Upper lobe of left lung (tissue), 6 donors: ENCODE measurements at places on chromosomes 1 and 21.

DNA sequence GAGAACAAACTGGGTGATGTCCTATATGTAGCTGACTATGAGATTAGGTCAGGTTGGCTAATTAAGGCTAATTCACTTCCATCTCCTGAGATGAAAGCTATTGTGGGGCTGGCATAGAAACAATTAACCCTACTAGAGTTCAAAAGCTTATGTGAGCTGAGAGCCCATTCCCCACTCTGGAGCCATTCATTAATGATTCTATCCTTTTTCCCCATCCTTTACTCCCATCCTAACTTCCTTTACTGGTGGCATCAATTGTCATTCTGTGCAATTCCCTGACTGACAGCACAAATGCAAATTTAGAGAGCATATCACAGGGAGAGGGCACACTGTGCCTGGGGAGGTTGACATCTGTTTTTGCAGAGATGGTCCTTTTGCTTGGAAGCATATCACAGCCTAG is 103.9 kb downstream of the URB2 start:
- no peak for DNase-seq
- no peak overlapping the region for H3K27ac ChIP-seq
- H3K4me3 ChIP-seq: no peak overlapping the region
- no peaks in the 10 kb centered on the region for H3K36me3 ChIP-seq

GRCh38 chr1:223482766-223483165 is 89.6 kb downstream of the CCDC185 start:
- H3K4me3 ChIP-seq: no peak overlapping the region
- DNase-seq: no peak
- H3K27me3 ChIP-seq: no peaks in the 10 kb centered on the region
- no peak overlapping the region for H3K27ac ChIP-seq
- H3K4me1 ChIP-seq: peaks cover 18% of the 10 kb centered on the region

DNA sequence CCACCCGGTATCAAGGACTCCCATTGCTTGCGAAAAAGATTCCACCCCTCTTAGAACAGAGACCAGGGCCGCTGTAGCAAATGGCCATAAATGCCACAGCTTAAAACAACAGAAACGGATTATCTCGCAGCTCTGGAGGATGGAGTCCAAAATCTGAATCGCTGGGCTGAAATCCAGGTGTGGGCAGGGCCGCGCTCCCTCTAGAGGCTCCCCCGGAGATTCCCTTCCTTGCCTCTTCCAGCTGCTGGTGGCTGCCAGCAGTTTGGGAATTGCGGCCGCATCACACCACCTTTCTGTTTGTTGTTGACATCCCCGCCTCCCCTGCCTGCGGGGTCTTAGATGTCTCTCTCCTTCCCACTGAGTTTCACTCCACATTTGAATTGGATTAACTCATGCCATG is 15.6 kb downstream of the PDE9A start:
- H3K36me3 ChIP-seq: no peaks in the 10 kb centered on the region
- no peak overlapping the region for H3K27ac ChIP-seq
- no peak for DNase-seq
- no peaks in the 10 kb centered on the region for H3K27me3 ChIP-seq

DNA sequence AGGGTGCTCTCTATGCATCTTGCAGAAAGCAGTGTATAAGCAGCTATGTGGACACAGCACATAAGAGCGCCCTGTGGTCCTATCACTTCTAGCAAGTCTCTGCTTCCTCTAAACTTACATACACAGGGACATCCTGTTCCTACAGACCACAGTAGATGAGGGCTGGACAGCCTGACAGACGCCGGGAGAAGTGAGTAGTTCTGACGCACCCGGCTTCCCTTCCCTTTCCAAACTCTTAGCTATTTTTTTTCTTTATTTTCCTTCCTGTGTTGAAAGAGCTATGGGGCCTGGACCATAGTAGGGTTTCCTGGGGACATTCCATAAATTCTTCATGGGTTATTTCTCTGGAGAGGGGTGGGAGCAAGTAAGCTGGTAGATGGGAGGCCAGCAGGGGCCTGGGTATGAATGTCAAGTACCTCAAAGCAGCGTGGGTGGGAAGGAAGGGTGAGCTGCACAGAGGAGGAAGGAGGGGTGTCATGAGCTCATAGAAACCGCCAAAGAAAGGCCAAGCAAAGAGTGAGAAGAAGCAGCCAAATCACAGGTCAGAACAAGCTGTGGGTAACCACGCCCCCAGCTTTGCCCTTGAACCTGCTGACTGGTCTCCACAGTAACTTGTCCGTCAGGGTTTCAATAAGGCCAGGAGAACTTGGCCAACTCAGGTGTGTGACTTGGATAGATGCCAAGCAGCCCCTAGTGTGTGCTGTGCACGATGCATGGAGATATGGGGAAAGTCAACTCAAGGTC is 36.6 kb downstream of the PLXNA2 start:
- DNase-seq: no peak
- H3K36me3 ChIP-seq: no peaks in the 10 kb centered on the region
- H3K4me3 ChIP-seq: no peak overlapping the region
- peak overlapping the region; percentile 81 for H3K27ac ChIP-seq
- peaks cover 78% of the 10 kb centered on the region for H3K4me1 ChIP-seq

DNA sequence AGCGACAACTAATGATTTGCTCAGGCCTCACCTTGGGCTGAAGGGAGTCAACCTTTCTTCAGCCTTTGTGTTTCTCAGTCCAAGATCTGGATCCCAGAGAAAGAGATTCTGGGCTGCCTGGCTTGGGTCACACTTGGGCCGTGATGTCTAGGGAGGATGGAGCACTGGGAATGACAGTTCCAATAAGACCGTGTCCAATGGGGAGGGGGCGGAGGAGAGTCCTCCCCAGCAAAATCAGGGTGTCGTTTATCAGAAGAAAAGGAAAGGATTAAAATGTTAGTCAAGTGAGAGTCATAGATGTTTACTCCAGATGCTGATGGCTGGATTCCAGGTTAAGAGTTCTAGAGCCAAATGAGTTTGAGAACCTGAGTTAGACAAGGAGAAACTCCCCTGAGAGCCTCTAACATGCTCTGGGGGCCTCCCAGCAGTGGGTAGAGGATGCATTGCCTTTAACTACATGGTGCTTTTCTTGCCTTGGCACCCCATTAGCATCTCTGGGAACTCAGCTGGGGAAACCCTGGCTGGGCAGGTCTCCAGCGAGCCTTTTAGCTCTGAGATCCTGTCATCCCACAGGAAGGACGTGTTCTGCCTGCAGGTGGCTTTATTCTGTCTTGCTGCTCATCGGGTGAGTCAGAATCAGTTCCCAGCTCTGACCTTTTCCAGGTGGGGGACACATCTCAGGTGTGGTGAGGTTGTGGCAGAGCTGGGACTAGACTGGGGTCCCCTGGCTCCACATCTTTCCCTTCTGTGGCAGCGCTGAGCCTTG is 22.2 kb downstream of the NIPAL3 start:
- no peaks in the 10 kb centered on the region for H3K27me3 ChIP-seq
- H3K4me3 ChIP-seq: no peak overlapping the region
- H3K36me3 ChIP-seq: peaks cover 20% of the 10 kb centered on the region
- no peak overlapping the region for H3K27ac ChIP-seq
- DNase-seq: no peak

GRCh38 chr1:106876384-106876783 is 180.1 kb upstream of the PRMT6 start:
- H3K36me3 ChIP-seq: no peaks in the 10 kb centered on the region
- H3K27me3 ChIP-seq: no peaks in the 10 kb centered on the region
- no peak for DNase-seq
- H3K4me3 ChIP-seq: no peak overlapping the region

DNA sequence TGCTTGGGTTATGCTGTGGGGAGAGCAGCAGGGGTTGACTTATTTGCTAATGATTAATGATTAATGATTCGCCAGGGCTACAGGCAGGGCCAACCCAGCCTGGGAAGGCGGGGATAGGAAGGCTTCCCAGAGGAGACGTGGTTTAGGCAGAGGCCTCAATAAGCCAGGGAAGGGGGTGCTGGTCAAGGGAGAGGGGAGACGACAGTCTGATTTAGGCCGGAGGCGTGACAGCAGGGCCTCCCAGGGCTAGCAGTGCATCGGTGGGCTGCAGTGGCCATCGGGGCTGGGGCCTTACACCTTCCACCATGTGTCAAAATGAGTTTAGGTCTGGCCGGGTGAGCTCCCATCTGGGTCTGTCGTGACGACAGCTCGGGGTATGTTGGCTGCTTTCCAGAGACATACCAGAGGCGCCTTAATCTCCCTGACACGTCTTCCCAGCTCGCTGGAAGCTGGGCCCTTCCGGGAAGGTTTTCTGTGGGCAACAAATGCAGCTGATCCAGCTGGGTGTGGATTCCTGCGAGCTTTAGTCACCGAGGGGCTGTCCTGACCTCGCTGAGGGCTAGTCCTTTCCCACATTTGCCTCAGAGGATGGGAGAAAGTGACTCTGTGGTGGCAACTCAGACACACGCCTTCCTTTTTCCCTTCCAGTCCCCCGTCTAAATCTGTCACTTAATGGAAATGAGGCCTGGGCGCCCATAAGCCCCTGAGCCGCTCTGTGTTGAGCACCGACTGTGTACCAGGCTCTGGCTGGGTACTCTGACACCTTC is 3.7 kb upstream of the SLC1A7 start:
- no peaks in the 10 kb centered on the region for H3K27me3 ChIP-seq
- peaks cover 11% of the 10 kb centered on the region for H3K4me1 ChIP-seq
- no peaks in the 10 kb centered on the region for H3K36me3 ChIP-seq
- no peak overlapping the region for H3K4me3 ChIP-seq

DNA sequence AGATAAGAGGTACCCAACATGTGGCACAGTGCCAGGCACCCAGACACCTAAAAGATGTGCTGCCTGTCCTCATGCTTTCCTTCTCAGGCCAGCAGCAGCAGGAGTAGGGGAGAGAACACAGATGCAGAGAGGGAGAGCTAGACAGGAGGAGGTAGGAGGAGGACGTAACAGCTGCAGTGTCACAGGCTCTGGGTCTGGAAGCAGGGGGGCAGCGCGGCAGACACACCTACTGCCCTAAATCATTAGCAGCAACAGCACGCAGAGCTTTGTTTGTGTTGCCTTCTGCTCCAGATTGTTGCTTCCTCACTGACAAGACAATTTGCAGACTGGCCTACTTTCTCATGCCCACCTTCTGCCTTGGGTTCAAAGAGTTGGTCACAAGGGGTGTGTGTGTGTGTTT is 196.7 kb upstream of the DAB1 start:
- DNase-seq: no peak
- H3K27me3 ChIP-seq: no peaks in the 10 kb centered on the region
- H3K4me1 ChIP-seq: no peaks in the 10 kb centered on the region
- H3K36me3 ChIP-seq: no peaks in the 10 kb centered on the region
- H3K27ac ChIP-seq: no peak overlapping the region

DNA sequence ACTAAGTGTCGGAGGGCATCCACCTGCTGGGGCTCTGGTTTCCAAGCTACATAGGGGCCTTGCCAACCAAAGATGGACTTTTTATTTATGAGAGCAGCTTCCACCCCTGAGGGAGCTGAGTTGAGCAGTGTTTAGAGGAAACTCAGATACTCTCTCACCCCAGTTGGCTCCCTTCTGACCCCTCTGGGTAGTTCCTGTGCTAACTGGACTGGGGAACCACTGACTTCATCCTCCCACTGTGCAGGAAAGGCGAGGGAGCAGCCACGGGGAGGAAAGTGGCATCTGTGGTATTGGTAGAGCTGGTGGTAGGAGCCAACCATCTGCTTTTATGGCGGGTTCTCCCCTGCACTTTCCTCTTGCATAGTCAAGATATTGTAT is 70.4 kb downstream of the MPZL1 start:
- H3K36me3 ChIP-seq: peaks cover 26% of the 10 kb centered on the region
- H3K4me1 ChIP-seq: peaks cover 18% of the 10 kb centered on the region
- no peak overlapping the region for H3K27ac ChIP-seq
- H3K27me3 ChIP-seq: no peaks in the 10 kb centered on the region

DNA sequence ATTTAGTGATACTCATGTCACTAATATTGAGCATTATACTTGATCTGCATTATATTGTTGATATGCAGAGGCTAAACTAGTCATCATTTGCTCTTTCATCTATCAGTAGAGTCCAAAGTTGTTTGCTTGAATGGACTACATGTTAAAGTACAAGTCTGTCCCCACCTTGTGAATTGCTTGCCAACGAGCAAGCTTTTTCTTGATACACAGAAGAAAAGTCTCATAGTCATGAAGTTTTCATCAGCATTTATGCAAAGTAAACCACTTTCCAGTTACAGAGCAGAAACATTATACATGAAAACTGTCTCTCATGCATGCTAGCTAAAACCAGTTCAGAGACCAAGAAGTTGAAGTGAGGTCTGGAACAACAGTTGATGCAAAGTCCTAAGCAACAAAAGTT is 13.0 kb downstream of the SFPQ start:
- peaks cover 37% of the 10 kb centered on the region for H3K4me1 ChIP-seq
- peaks cover 44% of the 10 kb centered on the region for H3K36me3 ChIP-seq
- DNase-seq: no peak
- no peak overlapping the region for H3K4me3 ChIP-seq

- DNase-seq: peak; percentile 89
- no peaks in the 10 kb centered on the region for H3K36me3 ChIP-seq
- peaks cover 27% of the 10 kb centered on the region for H3K4me1 ChIP-seq
- H3K4me3 ChIP-seq: peak overlapping the region; percentile 54
Observed at GRCh38 chr1:6497215-6497866, 5.9 kb upstream of the PLEKHG5 start.

DNA sequence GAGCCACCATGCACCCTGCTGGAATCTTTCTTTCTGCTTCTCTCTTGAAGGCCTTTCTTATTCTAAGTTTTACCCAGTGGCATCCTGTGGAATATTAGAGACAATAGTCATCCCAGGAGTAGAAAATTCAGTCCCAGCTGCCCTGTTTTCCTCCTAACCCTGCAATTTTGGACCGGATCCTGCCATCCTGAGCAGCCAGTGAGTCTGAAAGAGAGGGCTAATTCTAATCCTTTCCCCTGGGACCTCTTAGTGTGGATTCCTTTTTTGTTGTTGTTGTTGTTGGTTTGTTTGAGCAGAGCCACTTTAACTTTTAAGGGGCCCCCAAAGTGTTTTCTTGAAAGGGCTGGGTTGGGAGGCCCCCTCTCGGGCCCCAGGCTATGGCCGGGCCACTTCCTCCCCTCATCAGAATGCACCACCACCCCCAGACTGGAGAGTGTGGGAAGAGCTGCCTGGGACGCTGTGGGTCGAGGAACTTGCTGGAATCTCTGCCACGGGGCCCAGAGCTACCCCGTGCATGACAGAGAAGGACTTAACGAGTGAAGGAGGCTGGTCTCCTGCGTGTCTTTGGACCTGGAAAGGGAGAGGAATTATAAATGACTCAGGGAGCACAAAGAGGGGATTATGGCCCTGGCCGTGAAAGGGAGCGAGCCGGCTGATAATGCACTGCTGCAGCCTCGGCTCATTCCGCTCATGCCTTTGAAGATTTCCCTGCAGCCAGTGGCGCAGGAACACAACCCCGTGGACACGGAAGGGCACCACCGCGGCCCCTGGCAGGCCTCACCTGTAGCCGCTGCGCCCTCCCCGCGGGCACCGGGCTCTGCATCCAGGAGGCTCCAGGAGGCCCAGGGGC is 81.0 kb upstream of the AKT3 start:
- H3K4me3 ChIP-seq: no peak overlapping the region
- no peaks in the 10 kb centered on the region for H3K27me3 ChIP-seq
- no peak for DNase-seq
- no peaks in the 10 kb centered on the region for H3K4me1 ChIP-seq
- H3K36me3 ChIP-seq: no peaks in the 10 kb centered on the region
- no peak overlapping the region for H3K27ac ChIP-seq

- H3K4me1 ChIP-seq: no peaks in the 10 kb centered on the region
- DNase-seq: peak; percentile 63
- no peak overlapping the region for H3K4me3 ChIP-seq
- no peak overlapping the region for H3K27ac ChIP-seq
- no peaks in the 10 kb centered on the region for H3K27me3 ChIP-seq
Observed at GRCh38 chr21:33171616-33172169, 58.0 kb upstream of the IFNAR2 start.

GRCh38 chr1:241024834-241025233 is 332.2 kb downstream of the RGS7 start:
- no peak overlapping the region for H3K4me3 ChIP-seq
- H3K27ac ChIP-seq: no peak overlapping the region
- no peaks in the 10 kb centered on the region for H3K4me1 ChIP-seq
- H3K27me3 ChIP-seq: no peaks in the 10 kb centered on the region
- no peaks in the 10 kb centered on the region for H3K36me3 ChIP-seq

- peaks cover 8% of the 10 kb centered on the region for H3K4me1 ChIP-seq
- H3K27me3 ChIP-seq: no peaks in the 10 kb centered on the region
- peak; percentile 65 for DNase-seq
Observed at GRCh38 chr1:150168960-150169601, 19.4 kb downstream of the PLEKHO1 start.
